ENCODE measurements at places on chromosomes 12 and 14. TPM values are rescaled to one million over a fixed set of nuclear protein-coding genes. Genes with fewer than 3 reads are reported as not detected.

The BBOF1 gene
- 3.7 TPM for polyA plus RNA-seq

The ALKBH2 gene
- polyA plus RNA-seq = 47.4 TPM

The AMDHD1 gene
- not detected for polyA plus RNA-seq

The MMP17 gene
- 21.2 TPM for polyA plus RNA-seq

The BDKRB1 gene
- polyA plus RNA-seq = 0.23 TPM

The PGF gene
- 0.30 TPM for polyA plus RNA-seq

The ADAM20 gene
- polyA plus RNA-seq = not detected

The GLIPR1 gene
- 0.39 TPM for polyA plus RNA-seq

The ACSM4 gene
- not detected for polyA plus RNA-seq

The WIF1 gene
- not detected for polyA plus RNA-seq

The ITGA7 gene
- polyA plus RNA-seq = 0.54 TPM

The WNT5B gene
- 6.2 TPM for polyA plus RNA-seq
